ENCODE measurements at places on chromosomes 3 and 15.

GRCh38 chr3:64224826-64225610 lies at the start of gene PRICKLE2:
Gene PRICKLE2, minus strand, starts transcription at chr3:64225466. Its CDS starts 26,539 bp downstream, at chr3:64198927.
- peak; percentile 45 for DNase-seq

DNA sequence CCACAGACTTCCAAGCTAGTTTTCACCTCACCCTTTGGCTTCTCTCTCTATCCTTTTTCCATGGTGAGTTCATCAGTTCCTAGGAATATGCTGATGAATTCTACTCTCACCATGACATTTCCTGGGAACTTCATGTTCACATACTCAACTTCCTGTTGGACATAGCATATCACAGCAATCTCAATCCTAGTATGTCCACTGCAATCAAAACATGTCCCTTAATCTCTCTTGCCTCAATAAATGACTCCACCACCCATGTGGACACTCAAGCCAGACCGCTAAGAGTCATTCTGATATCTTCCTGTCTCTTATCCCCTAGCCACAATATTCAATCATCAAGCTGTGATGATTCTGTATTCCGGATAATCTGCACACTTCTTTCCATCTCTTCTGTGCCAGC lies 66.7 kb upstream of the MME start:
- DNase-seq = no peak

- DNase-seq = peak; percentile 92
These were observed at the start of gene XXYLT1 for GRCh38 chr3:195270817-195271409. Gene XXYLT1, minus strand, starts transcription at chr3:195271159. Its CDS starts 101 bp downstream, at chr3:195271058.

DNA sequence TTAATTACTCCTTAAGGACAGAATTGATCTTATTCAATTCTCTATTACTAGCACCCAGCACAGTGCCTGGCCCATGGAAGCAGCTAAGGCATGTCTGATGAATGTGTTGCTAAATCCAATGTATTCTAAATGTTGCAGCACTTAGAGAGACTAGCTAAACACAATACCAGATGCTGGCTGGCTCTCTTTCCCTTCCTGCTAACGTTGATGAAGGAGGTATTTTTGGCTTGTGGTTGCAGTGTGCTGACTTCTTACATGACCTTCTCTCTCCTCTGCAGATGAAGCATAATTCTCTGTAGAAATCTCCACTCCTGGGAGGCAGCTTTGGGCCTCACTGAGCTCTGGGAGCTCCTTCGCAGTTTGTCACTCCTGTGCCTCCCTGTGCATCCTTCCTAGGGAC lies 183.6 kb downstream of the PEX5L start:
- DNase-seq = no peak

DNA sequence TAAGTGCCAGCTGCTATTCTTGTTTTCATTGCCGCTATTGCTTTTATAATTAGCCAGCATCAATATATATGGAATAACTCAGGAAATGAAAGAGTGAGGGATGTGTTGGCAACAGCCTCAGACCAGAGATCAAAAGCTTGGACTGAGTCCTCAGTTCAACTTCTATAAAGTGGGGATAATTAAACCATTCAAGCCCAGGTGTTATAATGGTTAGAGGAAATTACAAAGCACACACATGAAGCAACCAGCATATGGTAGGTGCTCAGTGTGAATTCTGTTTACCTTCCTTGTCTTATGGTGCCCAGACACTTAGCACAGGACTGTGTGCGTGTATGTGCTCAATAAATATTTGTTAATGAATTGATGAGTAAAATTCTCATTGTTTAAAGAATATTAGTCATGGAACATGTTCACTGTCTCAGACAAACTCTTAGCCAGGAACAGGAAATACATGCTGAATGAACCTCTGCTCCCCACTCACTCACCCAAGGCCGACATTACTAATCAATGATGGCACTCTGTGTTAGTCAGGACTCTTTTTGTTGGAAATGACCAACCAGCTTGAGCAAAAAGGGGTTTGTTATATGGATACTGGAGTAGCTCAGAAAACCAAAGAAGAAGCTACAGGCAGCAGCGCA lies 16.7 kb upstream of the CCDC174 start:
- no peak for DNase-seq

- DNase-seq = no peak
These were observed 248.1 kb upstream of the TPRG1 start for GRCh38 chr3:188923671-188924070.

- DNase-seq = no peak
These were observed 8.2 kb downstream of the KY start for GRCh38 chr3:134642445-134643149.

DNA sequence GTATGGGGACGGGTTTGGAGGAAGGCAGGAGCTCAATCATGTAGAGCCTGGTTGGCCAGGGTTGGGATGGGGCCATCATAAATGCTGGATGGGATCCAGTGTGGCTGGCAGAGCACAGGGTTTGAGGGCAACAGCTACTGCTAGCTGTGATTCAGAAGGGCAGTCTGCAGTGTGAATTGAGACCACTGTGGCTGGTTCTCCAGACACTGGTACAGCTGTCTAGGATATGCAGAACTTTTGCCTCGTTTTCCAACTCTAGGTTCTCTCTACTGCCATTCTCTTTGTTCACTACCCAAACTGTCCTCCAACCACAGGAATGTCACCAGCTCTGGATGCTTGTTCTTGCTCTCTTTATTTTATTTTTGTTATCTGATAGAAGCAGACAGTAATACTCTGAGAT lies 543.6 kb downstream of the AGBL1 start:
- DNase-seq = no peak

GRCh38 chr3:49568965-49569364 lies 14.7 kb downstream of the BSN start:
- no peak for DNase-seq

- no peak for DNase-seq
These were observed 110.3 kb downstream of the MYLK start for GRCh38 chr3:123773681-123774431.

DNA sequence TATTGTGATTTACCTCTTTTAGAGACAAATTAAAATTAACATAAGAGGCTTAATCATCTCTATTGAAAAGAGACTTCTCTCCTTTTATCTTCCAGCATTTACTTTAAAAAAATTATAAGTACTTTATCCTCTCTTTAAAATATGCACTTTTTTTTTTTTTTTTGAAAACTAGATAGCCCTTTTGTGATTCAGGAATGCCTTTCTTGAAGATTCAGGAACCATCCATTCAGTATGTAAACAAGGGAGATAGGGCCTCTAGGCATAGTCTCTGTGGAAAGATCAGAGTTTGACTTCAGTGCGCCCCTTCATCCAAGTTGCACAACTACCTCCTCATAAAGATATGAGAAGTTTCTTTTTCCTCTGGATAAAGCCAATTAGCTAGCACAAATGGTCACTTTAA lies 1163.7 kb downstream of the SI start:
- no peak for DNase-seq

- DNase-seq = no peak
These were observed 370.3 kb upstream of the DPPA4 start for GRCh38 chr3:109707617-109708016.

DNA sequence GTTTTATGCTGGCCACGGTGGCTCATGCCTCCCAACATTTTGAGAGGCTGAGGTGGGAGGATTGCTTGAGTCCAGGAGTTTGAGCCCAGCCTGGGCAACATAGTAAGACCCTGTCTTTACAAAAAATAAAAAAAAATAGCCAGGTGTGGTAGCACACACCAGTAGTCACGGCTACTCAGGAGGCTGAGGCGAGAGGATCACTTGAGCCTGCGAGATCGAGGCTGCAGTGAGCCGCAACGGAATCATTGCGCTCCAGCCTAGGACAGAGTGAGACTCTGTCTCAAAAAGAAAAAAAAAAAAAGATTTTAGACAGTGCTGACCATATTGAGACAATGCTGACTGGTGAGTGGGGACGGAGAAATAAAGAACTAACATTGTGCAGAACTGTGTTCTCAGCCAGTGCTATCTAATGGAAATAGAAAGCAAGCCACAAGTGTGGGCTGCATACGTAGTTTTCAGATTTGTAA lies 67.2 kb downstream of the ST6GAL1 start:
- no peak for DNase-seq

GRCh38 chr3:72892081-72892775 lies 4.4 kb downstream of the GXYLT2 start:
- no peak for DNase-seq

- DNase-seq = no peak
These were observed 4.0 kb downstream of the OR5H14 start for GRCh38 chr3:98151241-98151640.

DNA sequence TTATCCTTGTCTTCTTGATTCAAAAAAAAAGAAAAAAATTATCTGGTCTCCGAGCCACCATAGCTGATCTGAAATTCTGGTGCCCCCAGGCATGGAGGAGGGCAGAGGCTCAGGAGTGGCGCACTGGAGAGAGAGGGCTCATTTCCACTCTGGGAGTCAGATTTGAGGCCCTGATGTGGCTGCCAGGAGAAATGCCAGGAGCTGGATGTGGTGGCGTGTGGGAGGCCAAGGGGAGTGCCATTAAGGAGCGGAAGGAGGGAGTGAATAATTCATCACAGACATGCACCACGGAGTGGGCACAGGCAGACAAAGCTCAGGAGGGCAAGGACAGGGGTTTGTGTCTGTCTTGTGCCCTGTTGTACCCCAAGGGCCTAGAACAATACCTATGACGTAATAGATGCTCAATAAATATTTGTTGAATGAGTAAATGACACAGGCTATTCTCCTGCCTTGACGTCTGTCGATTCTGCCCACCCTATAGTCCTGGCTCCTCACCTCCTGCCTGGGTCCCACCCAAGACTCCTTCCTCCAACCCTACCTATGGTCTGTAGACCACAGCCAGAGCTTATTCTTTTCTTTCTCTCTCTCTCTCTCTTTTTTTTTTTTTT lies 12.0 kb upstream of the GRIP2 start:
- no peak for DNase-seq

DNA sequence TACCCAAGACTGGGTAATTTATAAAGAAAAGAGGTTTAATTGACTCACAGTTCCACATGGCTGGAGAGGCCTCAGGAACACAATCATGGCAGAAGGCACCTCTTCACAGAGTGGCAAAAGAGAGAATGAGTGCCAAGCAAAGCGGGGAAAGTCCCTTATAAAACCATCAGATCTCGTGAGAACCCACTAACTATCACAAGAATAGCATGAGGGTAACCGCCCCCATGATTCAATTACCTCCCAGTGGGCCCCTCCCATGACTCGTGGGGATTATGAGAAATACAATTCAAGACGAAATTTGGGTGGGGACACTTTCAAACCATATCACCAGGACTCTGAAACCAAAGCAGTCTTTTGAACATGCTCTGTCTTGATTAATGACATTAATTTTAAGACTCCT lies 7.0 kb downstream of the RTP3 start:
- no peak for DNase-seq

GRCh38 chr3:159416856-159417255 lies 571.8 kb upstream of the IL12A start:
- no peak for DNase-seq

- DNase-seq = no peak
These were observed 42.6 kb upstream of the TMCO5A start for GRCh38 chr15:37891766-37892368.

- DNase-seq = no peak
These were observed 5.8 kb upstream of the GLCE start for GRCh38 chr15:69154684-69155083.

- DNase-seq = no peak
These were observed 181.8 kb downstream of the SSR3 start for GRCh38 chr3:156373095-156373494.

DNA sequence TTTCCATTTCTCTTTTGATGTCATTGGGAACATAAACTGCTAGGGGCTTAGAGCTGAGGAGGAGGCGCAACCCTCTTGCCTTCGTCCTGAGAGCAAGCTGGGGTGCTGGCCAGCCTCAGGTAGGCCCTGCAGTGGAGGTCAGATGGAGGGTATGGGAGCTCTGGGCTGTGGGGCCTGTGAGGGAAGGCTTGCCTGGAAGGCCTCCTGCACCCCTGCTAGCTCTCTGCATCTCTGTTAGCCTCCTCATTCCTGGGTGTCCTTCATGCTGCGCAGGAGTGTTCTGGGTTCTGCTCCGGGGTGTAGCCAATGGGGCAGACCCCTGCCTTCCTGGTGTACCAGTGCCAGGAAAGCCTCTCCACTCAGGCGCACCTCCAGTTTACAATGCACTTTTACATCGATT lies 11.8 kb downstream of the GP5 start:
- DNase-seq = no peak

DNA sequence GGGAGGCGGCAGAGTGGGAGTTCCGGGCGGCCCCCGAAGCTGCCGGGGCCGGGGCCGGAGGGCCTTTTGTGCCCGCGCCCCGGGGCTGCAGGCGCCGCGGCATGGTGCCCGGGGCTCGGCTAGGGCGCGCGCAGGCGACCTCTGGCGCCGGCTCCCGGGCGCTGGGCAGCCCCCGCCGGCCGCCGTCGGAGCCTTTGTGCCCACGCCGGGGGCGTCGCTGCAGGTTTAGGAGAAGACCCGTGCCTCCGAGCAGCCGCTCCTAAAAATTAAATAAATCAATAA lies 299 bp downstream of the PAQR9 start:
- no peak for DNase-seq

GRCh38 chr15:31489801-31490646 lies 163.4 kb downstream of the KLF13 start:
- DNase-seq = peak; percentile 79

- DNase-seq = no peak
These were observed 366.5 kb downstream of the GAP43 start for GRCh38 chr3:115989684-115990421.

- DNase-seq = no peak
These were observed 53.7 kb downstream of the GALK2 start for GRCh38 chr15:49223536-49224274.

GRCh38 chr15:69244798-69245197 lies 53.9 kb upstream of the PAQR5 start:
- DNase-seq = no peak

GRCh38 chr3:140761076-140761639 lies 83.3 kb downstream of the TRIM42 start:
- DNase-seq = no peak

- no peak for DNase-seq
These were observed 156.3 kb downstream of the WNT5A start for GRCh38 chr3:55330756-55331155.

GRCh38 chr3:59261009-59261408 lies 211.2 kb upstream of the CFAP20DC start:
- no peak for DNase-seq

GRCh38 chr3:138686771-138687221 lies 78.2 kb downstream of the FAIM start:
- no peak for DNase-seq

GRCh38 chr3:5278666-5279065 lies 91.2 kb downstream of the EDEM1 start:
- DNase-seq = no peak

All from H54 (cell line).